ENCODE measurements at places on chromosomes 16 and 17.
A peak's percentile ranks its signal among the peaks of the same experiment; 100 is the strongest.

GRCh38 chr17:30517786-30518185 lies 40.6 kb downstream of the GOSR1 start:
- DNase-seq: no peak

GRCh38 chr17:34883106-34884000 lies 77.9 kb downstream of the CCT6B start:
- no peak for DNase-seq

- no peak for DNase-seq
Observed at GRCh38 chr17:81713004-81713555, 996 bp downstream of the SLC25A10 start.

GRCh38 chr17:31398381-31399311 lies 7.2 kb downstream of the RAB11FIP4 start:
- DNase-seq: no peak

- DNase-seq: no peak
Observed at GRCh38 chr17:49646391-49647255, 31.3 kb downstream of the SPOP start.

- peak; percentile 67 for DNase-seq
Observed at GRCh38 chr17:77881545-77881944, 77.0 kb upstream of the TNRC6C start.

DNA sequence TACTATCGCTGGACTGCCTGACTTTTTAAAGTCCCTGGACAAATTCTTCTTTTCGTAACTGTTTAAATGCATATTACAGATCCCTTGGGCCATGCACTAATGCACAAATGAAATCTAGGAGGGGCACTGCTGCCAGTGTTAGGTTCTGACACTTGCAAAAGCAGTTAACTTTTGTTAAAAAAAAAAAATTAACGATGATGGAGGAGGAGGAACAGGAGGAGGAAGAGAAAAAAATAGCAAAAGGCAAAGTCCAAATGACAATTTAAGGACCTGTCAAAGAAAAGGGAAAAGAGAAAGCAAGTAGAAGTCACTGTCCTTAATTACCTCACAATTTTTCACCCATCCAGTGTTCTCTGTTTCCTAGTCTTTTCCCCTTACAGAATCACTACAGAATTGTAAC lies 97.8 kb upstream of the CORO6 start:
- DNase-seq: no peak

- no peak for DNase-seq
Observed at GRCh38 chr16:29030086-29030840, 45.4 kb downstream of the LAT start.

DNA sequence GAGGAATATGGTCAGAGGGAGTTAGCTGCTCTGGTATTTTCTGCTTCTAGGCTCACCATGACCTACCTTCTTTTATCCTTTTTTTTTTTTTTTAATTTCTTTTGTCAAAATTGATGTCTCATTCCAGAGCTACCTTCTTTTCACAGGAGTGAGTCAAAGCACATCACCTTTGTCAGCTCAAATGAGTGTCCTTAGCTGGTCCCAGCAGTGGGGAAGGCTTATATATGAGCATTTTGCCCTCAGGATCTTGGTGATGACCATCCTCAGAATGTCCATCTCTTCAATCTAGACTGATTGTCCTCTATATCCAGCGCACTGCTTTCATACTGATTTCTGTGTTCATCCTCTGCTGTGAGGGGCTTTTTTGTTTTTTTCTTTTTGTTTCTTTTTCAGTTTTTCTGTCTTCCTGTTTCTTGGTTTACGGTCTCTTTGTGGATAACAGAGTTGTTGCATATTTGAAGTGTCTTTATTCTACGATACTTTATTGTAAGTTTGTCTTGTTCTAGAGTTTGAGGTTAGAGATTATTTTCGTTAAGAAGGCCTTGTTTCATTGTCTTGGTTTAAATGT lies 24.9 kb downstream of the CBFB start:
- no peak for DNase-seq

DNA sequence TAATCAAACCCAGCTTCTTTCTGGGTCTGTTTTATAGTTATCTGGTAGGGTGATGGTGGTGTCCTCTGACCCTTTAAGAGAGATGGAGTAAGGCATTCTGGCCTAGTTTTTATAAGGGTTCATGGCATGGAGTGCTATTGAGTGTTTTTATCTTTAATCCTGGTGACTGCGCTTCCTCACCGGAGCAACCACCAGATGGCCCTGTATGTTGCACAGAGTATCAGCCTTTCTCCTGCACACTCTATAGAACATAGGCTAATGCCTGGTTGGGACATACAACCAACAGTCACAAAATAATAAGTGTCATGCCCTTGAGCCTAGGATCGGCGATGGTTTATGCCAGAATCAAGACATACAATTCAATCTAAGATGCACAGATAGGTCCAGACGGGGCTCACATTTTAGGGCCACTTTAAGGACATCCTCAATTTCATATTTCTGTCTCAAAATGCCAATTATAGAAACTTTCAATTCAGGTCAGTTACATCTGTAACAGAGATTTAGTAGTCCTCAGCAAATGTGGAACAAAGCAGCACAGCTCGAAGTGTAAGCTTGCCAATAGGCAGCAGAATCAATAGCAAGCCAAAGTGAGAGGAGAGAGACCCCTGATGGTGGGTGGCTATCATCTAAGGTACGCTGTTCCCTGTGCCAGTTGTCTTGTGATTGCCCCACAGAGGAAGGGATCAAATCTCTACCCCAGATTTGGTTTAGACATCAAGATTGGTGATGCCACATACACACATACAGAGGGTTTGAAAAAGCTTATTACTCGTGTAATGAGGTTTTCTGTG lies 37.2 kb upstream of the HOXB9 start:
- DNase-seq: no peak

GRCh38 chr17:78343543-78344201 lies 16.2 kb downstream of the SOCS3 start:
- peak; percentile 50 for DNase-seq

DNA sequence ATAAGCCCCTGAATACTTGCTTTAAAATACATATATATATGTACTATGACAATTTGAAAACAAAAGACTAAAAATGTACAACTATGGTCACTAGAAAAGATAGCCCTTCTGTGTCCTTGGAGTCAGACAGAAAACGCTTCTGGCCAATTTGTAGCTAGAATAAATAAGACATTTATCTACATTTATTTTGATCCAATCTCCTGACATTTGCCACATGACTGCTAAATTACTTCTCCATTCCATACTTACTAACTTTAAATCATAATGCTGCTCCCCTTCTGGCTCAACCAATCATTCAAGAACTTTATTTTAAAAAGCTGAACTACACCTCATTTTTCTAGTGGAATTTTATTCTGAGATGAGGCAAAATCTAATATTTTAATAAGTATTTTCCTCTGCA lies 65.8 kb downstream of the CYTH1 start:
- DNase-seq: no peak

- no peak for DNase-seq
Observed at GRCh38 chr16:55513616-55514015, 4.7 kb downstream of the LPCAT2 start.

- no peak for DNase-seq
Observed at GRCh38 chr16:12559714-12560113, 244.0 kb downstream of the CPPED1 start.

- DNase-seq: no peak
Observed at GRCh38 chr16:69890114-69890891, 60.8 kb upstream of the CLEC18A start.

DNA sequence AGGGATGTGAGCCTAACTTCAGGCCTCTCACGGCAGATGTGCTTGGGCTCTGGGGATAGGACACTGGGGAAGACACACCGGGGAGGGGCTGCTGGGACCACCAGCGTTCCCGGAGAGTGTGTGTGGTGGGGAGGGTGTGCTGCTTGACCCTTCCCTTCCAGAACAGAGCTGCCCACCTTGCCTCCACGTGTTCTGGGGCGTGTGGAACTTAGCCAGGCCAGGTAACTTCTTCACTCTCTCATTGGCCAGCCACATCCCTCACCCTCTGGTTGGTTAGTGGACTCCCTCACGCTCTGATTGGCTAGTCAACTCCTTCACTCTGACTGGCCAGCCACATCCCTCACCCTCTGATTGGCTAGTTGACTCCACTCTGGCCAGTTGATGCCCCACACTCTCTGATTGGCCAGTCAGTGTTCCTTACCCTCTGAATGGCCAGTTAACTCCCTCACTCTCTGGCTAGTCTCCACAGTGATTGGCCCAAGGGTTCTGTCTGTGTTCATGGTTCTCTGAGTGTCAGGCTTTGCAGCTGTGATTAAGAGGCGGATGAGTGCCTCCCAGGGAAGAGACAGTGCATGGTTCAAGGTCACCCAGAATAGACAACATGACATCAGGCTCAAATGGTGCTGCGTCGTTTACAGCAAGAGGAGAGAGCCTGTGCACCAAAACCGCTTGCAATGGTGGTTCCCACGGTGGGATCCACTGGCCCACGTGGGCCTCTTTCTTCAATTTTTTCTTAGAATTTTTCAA lies 10.0 kb downstream of the TMEM235 start:
- no peak for DNase-seq

DNA sequence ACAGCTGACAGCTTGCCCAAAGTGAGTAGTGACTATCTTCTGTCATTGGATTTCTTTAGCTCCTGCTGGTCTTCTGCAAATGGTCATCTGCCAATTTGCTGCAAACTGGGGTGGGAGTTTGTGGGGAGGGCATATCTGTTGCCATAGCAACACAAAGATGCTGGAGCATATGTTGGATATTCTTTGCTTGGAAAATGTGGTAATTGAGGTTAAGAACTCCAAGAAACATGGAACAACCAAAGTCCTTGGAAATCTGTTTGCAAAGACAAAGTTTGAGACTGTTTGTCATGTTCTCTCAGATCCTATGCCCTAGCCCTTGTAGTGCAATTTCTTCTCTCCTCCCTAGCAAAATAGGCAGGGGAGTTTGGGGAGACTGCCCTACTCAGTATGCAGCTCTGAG lies 155.3 kb downstream of the PRKCB start:
- no peak for DNase-seq

DNA sequence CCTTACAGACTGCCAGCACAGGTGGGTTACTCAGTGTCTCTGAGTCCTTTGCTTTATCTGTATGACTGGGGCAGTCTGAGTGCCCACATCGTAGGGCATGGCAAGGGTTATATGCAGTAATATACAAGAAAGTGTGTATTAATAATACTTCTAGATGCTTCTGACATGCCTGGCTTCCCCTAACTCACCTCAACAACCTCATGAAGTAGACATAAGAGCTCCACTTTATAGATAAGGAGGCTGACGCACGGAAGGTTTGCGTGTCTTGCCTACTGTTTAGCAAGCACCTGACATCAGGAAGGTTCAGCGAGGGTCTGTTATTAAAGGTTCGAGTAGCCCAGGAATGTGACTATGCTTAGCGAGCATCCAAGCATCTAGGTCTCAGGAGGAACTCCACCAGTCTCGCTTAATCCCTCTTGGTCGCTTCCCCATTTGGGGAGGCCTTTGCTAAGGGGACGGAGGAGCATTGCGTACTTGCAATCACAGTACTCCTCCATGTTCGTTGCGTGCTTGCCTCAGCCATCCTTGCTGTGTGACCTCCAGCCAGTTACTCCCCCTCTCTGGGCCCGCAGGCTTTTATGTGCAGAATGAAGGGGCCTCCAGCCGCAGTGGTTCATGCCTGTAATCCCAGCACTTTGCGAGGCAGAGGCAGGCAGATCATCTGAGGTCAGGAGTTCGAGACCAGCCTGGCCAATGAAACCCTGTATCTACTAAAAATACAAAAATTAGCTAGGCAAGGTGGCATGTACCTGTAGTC lies 1.6 kb downstream of the KCNG4 start:
- no peak for DNase-seq

GRCh38 chr17:17613708-17614114 lies 22.2 kb upstream of the PEMT start:
- DNase-seq: peak; percentile 15

- no peak for DNase-seq
Observed at GRCh38 chr17:63571632-63572310, 21.5 kb downstream of the DCAF7 start.

DNA sequence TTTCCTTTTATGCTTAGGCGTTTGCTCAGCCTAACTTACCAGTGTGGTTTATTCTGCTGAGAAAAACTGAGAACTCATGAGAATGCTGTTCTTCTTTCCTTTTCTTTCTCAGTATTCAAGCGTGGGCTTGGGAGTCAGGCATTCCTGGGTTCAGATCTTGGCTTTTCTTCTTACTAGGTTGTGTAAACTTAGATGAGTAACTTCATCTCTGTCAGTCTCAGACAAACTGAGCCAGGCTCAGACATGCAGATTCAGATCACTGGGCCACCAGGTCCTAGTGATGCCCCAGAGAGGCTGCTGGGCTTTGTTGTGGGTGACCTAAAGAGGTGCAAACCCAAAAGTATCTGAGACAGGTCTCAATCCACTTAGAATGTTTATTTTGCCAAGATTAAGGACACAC lies 95.8 kb upstream of the MPHOSPH6 start:
- no peak for DNase-seq

GRCh38 chr16:55046916-55047315 lies 116.3 kb downstream of the IRX5 start:
- no peak for DNase-seq

DNA sequence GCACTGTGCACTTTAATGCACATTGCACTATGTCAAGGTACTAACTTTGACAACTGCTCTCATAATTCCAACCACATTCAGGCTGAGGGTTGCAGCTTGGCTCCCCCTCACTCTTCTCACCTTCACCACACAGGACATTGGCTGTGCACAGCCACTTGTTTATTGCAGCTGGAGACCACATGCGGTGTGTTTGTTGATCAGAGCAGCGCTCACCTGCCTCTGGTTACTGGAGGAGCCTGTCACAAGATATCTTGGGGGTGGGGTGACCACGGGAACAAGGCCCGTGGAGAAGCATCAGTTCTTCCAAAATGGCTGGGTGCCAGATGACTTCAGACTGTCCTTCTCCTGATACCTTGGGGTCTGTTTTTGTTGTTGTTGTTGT lies 10.6 kb upstream of the CCL5 start:
- DNase-seq: no peak

GRCh38 chr16:88296437-88297177 lies 86.2 kb upstream of the ZNF469 start:
- no peak for DNase-seq

DNA sequence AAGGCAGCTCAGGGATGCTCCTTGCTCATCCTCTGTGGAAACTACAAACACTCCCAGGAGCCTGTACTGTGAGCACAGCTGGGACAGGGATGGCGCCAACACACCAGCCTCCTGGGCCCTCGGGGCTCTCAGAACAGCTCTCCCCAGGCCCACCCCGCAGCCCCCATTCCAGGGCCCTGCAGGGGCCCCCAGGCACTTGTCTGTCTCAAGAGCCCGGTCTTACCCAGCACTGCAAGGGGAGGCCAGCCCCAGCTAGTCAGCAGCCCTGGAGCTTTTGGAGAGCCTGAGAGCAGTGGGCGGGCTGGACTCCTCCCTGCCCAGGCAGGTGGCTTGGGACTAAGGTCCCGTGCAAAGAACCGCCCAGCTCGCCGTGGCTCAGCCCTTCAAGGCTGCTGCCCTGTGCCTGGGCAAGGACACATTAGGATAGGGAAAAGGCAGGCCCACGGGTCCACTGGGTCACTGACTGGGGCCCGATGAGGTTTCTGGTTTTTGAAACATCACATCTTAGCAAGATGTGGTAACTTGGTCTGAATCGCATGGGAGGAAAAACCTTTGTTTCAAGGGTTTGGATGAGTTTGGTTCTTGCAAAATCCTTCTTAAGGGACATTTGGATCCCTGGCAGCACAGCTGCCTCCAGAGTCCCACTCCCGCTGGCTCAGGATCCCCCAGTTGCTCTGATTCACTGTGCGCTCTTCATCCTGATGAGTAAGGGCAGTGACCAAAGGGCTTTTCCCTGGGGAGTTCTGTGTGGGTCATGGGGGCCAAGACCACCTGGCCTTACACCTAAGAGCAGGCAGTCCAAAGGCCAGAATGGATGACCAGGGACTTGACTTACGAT lies 2.8 kb downstream of the DNASE1L2 start:
- DNase-seq: no peak

All from stimulated activated CD8-positive, alpha-beta memory T cell treated with anti-CD3 and anti-CD28 coated beads, Interleukin-12 subunit alpha, Interleukin-12 subunit beta, amount 100 ng/mL, for 4 hours (primary cell).